M059J (cell line): ENCODE measurements at places on chromosomes 1 and 21. TPM values are rescaled to one million over a fixed set of nuclear protein-coding genes. Genes with fewer than 3 reads are reported as not detected.

ANGPTL1 gene
- 1.2 TPM in 1 of 2 replicates, not detected in the other for total RNA-seq

- no peak for DNase-seq
Observed at GRCh38 chr1:98299861-98300260, 361.7 kb upstream of the SNX7 start.

CAPZB gene
- total RNA-seq, result 183 and 192 TPM in 2 replicates

SLAMF9 gene
- total RNA-seq, result not detected in 2 replicates

DNA sequence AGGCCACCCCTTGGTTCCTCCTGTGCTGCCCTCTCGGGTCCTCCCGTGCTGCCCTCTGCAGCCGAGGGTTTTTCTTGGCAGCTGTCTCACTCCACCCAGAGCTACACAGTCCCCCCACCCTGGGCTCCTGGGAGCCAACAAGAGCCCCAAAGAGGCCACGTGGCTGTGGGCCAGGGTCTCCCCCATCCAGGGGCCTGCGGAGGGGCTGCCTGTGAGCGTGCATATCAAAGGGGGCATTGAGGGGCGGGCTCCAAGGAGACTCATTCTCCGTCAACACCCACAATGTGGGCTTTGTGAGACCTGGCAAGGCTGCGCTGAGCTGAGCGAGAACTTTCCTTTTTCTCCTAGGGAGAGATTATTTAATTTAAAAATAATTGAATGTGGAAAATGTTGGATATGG is 108.7 kb upstream of the ARHGEF16 start:
- no peak for DNase-seq

SLC6A9 gene
- total RNA-seq, result 2.1 and 5.1 TPM in 2 replicates

GRCh38 chr1:22184454-22184853 is 41.6 kb upstream of the WNT4 start:
- no peak for DNase-seq

GRCh38 chr1:54763816-54764132 is 549 bp downstream of the PARS2 start:
- DNase-seq, result no peak

- no peak for DNase-seq
Observed at GRCh38 chr1:25190260-25190659, 42.0 kb downstream of the SYF2 start.

DNA sequence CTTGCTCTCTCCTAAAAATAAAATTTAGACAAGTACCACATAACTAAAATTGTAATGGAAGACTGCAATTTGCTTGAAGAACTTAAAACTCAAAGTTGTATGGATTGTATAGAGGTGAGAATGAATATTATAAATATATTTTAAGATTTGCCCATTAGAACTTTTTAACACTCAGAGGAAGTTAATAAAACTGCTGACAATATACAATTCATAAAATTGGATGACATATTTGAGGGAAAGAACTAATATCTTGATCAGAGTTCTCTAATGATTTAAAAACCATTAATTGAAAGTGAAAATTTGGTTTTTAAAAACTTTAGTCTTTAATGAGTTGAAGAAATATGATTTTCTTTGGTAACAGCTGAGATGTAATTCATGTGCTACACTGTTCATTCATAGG is 20.9 kb downstream of the TTC3 start:
- no peak for DNase-seq

DNA sequence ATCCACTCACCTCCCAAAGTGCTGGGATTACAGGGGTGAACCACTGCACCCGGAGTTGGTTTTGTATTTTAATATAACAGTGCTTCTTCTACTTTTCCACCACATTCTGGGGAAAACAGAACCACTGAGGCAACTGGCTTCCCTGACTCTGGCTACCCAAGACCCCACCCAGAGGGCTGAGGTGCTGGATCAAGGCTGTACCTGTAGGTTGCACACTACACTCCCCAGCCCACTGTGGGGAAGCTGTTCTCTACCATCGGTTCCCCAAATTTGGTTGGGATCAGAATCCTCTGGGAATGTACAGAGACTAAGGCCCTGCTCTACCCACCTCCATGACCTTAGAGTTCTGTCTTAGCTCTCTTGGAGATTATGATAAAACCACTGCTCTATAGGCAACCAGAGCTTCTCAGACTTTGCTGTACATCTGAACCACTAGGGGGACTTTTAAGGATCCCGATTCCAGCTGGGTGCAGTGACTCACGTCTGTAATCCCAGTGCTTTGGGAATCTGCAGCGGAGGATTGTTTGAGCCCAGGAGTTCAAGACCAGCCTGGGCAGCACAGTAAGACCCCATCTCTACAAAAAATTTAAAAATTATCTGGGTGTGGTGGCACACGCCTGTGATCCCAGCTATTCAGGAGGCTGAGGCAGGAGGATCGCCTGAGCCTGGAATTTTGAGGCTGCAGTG is 51.6 kb downstream of the GNG4 start:
- DNase-seq, result peak; percentile 67

GRCh38 chr21:38505654-38506523 is 7.6 kb upstream of the ERG start:
- peak; percentile 81 for DNase-seq

DNA sequence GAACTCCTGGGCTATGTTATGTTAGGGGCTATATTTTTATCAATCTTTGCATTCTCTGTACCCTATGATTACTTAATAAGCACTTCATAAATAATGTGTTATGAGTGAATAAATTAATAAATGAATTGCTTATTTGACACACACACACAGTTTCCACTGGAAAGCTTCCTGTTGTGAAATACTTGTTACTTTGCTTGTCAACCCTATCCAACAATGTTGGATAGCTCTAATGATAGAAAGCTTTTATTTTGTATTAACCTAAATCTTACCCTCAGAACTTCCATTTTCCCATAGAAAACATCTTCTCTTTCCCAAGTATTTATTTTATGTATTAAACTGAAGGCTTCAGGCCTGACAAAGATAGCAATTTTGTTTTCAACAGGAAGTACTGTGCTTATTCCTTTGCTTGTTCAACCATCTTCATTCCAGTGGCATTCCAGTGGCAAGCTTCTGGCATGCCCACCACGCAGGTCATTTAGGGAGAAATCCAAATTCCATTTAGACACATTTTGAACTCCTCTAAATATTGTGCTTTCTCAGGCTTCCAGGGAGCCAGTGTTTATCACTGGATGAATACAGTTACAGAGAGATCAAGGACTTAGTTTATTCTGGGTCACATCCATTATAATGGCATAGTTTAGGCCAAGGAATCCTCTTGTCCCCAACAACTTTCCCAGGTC is 134.4 kb downstream of the TGFB2 start:
- peak; percentile 95 for DNase-seq
